ENCODE measurements at places on chromosomes 3 and 15. TPM values are rescaled to one million over a fixed set of nuclear protein-coding genes. Genes with fewer than 3 reads are reported as not detected.

DNA sequence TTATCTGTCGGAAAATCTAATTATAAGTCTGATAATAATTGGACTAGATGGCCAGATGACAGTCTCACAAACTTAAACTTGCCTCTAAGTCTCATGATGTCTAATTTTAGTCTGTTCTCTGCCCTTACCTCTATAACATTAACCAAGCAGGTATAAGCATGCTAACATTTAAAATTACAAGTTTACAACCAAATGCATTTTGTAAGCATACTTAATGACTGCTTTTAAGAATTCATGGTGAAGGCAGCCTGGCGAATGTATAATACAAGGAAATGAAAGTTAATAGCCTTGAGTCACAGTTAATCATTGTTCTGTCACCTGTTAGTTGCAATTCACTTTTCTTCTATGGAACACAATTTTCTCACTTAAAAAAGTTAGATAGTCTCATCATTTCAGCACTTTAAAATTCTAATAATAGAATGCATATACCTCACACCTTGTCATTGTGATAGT is 16.5 kb downstream of the BCHE start:
- no peak for DNase-seq

DNA sequence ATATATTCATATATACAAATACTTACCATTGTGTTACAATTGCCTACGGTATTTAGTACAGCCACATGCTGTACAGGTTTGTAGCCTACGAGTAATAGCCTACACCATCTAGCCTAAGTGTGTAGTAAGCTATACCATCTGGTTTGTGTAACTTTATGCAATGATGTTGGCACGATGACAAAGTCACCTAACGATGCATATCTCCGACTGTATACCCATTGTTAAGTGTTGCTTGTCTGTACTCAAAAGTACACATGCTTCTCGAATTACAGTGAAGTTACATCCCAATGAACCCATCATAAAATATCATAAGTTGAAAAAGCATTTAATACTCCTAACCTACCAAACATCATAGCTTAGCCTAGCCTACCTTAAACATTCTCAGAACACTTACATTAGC is 327.1 kb downstream of the KBTBD8 start:
- no peak for DNase-seq

- no peak for DNase-seq
Measured at GRCh38 chr15:38325648-38325990, 73.0 kb downstream of the SPRED1 start.

CSPG5 gene
- total RNA-seq = 23.3 TPM

HTR3E gene
- not detected for total RNA-seq

EIF4G1 gene
- 520 TPM for total RNA-seq

Data from neural crest cell (in vitro differentiated cells).